ENCODE measurements at places on chromosomes 16 and 17.
A peak's percentile ranks its signal among the peaks of the same experiment; 100 is the strongest.

DNA sequence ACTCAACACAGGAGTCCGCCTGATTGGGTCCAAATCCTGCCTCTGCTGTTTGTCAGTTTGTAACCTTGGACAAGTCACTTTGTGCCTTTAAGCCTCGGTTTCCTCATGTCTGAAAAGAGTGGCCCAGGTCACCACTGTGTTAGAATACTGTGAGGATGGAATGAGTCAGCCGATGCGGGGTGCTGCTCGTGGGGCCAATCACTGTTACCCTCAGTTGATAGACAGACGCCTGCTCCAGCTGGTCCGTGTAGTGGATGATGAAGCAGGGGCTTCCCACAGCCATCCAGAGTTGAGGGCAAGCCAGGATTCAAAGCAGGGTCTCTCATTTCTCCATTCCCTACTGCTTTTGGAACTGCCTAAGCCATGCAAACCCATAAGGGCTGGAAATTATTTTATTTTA is 5.8 kb downstream of the FBXL19 start:
- DNase-seq: no peak

- DNase-seq: no peak
Observed at GRCh38 chr17:9976283-9977179, 71.5 kb upstream of the RCVRN start.

DNA sequence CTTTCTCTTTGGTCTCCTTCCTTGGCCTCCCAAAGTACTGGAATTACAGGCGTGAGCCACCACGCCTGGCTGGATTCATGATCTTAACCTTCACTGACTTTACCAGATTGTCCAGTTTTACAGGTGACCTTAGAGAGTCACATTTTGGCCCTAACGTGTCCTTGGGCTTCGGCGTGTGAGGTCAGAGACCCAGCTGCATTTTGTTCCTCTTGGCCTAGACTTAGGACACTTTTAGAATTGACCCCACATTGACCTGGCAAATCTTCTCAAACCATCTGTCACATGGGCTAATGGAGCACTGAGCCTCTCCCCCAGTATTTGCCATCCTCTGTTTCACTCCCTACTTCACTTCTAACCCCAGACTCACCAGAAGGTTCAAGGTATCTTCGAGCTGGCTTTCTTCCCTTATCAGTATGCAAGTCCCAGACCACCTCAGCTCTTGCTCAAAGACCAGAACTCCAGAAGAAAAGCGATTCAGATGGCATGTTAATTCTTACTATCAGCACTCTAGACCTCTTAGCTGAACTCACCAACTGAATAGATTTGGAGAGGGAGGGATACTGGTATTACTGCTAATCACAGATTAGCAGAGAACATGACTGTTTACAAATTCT is 1.7 kb upstream of the CYTH1 start:
- DNase-seq: no peak

DNA sequence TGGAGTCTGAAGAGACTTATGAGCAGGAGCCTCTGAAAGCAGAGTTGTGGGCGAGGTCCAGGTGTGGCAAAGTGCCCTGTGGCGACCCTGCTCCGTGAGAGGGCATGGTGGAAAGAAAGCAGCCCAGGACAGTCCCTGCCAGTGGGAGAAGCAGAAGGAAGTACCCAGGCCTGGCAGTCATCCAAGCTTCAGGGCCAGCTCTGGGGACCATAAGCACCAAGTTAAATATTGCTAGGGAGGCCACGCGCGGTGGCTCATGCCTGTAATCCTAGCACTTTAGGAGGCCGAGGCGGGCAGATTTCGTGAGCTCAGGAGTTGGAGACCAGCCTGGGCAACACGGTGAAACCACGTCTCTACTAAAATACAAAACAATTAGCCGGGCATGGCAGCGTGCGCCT is 4.9 kb upstream of the ASGR1 start:
- DNase-seq: no peak

DNA sequence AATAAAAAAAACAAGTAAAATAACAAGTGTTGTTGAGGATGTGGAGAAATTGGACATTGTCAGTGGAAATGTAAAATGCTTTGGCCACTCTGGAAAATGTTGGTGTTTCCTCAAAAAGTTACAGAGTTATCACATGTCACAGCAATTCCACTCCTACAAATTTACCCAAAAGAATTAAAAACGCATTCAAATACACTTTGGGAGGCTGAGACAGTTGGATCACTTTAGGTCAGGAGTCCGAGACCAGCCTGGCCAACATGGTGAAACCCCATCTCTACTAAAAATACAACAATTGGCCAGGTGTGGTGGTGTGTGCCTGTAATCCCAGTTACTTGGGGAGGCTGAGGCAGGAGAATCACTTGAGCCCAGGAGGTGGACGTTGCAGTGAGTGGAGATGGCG is 5.6 kb downstream of the TOP3A start:
- DNase-seq: no peak

DNA sequence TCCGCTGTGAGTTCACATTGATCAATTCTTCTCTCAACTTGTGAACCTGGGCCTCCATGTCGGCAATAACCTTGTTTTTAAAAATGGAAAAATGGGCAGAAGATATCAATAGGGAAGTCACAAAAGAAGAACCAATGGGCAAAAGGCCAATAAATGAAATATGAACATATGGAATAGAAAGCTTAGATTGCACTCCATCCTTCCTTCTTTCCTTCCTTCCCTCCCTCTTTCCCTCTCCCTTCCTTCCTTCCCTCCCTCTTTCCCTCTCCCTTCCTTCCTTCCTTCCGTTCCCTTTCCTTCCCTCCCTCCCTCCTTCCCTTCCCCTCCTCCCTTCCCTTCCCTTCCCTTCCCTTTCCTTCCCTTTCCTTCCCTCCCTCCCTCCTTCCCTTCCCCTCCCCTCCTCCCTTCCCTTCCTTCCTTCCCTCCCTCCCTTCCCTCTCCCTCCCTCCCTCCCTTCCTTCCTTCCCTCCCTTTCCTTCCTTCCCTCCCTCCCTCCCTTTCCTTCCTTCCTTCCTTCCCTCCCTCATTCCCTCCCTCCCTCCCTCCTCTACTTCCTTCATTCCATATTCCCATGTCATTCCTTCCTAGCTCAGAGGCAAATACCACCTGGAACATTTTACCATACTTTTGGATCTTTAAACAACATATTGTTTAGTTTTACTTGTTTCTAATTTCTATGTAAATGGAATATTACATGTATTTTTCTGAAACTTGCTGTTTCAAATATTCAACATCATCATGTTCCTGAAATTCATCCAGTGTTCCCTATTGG is 290.7 kb upstream of the AXIN2 start:
- no peak for DNase-seq

- DNase-seq: no peak
Observed at GRCh38 chr17:19368229-19368628, 5.7 kb upstream of the B9D1 start.

DNA sequence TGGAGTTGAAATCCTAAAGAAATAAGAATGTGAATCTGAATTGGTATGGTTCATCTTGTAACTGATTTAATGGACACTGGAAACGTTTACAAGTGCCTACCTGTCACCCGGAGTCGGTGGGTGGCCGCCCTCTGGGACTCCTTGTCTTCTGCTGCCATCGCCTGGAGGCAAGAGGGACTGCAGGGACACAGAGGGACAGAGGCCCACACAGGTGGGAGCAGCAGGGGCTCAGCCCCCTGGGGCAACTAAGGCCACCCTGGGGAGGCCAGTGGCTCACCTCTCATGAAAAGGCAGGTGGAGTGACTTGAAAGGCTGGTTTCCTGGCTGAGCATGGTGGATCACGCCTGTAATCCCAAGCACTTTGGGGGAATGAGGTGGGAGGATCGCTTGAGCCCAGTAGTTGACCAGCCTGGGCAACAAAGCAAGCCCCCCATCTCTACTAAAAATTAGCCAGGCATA is 23.2 kb downstream of the TMEM92 start:
- DNase-seq: peak; percentile 39

DNA sequence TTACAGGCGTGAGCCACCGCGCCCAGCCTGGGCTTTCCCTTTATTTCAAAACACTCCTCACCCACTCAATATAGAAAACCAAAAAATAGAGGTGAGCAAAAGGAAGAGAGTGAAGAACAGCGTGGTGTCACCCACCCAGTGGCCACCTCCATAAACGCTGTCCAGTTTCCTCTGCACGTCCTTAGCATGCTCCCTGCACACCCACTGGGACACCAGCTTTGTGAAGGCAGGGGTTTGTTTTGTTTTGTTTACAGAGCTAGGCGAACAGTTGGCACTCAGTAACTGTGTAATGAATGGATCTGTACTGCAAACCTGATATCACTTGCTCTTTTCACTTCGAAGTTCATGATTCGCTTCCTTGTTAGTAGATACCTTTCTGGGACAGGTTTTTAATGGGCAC is 73.0 kb downstream of the PRKCB start:
- DNase-seq: no peak

- DNase-seq: no peak
Observed at GRCh38 chr16:18782697-18783429, 7.3 kb downstream of the RPS15A start.

DNA sequence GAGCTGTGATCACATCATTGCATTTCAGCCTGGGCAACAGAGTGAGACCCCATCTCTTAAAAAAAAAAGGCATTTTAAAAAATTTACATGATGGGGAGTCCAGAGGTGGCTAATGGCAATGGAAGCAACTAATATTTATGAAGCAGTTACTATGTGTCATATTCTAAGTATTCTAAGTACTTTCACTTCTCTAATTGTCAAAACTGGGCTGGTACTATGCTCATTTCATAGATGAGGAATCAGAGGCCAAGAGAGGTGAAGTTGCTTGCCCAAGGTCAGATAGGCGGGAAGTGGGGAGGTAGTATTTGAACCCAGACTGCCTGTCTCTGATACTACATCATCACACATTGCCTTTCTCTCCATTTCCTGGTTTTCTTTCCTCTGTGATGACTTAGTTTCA is 50.7 kb downstream of the SLC5A11 start:
- no peak for DNase-seq

- DNase-seq: no peak
Observed at GRCh38 chr16:85395913-85396878, 216.9 kb upstream of the GSE1 start.

- no peak for DNase-seq
Observed at GRCh38 chr17:40553694-40554534, 11.4 kb downstream of the CCR7 start.

- no peak for DNase-seq
Observed at GRCh38 chr16:68289621-68290329, 21.0 kb downstream of the SLC7A6OS start.

DNA sequence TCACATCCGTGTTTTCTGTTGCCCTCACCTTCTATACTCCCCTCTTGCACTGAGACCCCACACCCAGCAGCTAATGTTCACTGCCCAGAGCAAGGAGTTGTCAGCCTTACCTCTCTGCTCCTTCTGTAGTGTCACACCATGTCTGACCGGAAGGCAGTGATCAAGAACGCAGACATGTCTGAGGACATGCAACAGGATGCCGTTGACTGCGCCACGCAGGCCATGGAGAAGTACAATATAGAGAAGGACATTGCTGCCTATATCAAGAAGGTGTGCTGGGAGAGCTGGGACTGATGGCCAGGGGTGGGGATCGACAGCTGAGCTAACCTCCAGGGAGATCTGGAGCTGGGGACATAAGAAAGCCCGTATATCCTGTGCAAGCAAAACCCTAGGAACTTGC is 3.7 kb downstream of the DYNLL2 start:
- DNase-seq: no peak

GRCh38 chr17:66464921-66465320 is 162.5 kb downstream of the PRKCA start:
- no peak for DNase-seq

GRCh38 chr17:43360739-43361505 is 37.9 kb upstream of the ARL4D start:
- peak; percentile 96 for DNase-seq

GRCh38 chr17:36485805-36486203 is 677 bp upstream of the ZNHIT3 start:
- no peak for DNase-seq

DNA sequence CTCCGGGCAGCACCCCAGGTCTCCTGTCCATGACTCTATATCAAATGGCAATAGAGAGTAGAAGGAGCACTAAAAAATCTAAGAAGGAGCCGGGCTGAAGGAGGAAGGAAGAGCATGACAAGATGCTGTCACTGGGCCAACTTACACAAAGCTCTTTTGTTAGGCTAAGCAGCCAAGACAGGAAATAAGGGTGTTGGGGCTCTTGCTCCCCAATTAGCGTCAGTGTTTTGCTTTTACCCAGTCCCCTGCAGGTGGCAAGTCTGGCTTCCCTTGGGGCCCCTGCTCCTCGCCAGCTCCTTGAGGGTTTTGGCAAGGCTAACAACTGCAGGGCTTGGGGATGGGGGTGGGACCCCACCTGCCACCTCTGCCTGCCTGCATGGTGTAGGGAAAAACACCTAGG is 120.5 kb downstream of the CCT6B start:
- DNase-seq: no peak

- DNase-seq: no peak
Observed at GRCh38 chr16:53235851-53236250, 181.1 kb downstream of the CHD9 start.

- DNase-seq: no peak
Observed at GRCh38 chr16:57538235-57538721, 1.9 kb upstream of the CCDC102A start.

Data from NCI-H1930 (cell line).